Muscle of back (tissue), 13 donors: ENCODE measurements at places on chromosomes 1 and 21. TPM values are rescaled to one million over a fixed set of nuclear protein-coding genes. Genes with fewer than 3 reads are reported as not detected.

- DNase-seq: no peak
Measured at GRCh38 chr1:156368889-156369684, at the start of gene RHBG. RHBG (plus strand) TSS chr1:156369211; CDS start chr1:156369250, 39 bp downstream.

DNA sequence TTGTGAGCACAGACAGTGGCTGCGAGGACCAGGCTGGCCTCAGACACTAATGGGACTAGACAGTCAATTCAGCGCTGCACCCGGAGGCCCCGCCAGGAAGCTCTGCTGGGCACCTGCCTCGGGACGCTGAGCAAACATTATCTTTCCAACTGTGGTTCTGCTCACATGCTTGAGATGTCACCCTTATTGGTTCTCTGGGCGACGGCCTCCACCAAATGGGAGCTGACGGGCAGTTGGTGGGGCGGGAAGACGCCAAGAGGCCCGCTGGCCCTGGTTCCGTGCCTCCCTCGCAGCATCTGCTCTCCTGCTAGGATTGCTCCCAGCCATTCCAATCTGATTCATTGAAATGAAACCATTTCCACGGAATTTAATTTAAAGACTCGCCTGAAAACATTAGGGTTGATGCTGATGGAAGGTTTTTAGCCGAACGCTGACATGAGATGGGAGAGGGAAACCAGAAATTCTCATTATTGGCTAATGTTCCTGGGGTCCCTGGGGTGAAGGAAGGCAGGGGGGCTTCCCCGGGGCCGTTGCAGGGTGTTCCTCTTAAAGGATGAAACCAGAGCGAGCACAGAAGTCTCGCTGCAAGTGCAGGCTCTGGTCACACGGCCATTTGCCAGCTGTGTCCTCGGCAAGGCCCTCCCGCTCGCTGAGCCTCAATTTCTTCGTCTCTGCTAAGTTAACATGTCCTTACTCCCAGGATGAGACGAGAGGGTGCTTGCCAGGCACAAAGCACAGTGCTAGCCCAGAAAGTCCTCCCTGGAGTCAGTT lies 512.2 kb downstream of the NPHP4 start:
- DNase-seq: no peak

DNA sequence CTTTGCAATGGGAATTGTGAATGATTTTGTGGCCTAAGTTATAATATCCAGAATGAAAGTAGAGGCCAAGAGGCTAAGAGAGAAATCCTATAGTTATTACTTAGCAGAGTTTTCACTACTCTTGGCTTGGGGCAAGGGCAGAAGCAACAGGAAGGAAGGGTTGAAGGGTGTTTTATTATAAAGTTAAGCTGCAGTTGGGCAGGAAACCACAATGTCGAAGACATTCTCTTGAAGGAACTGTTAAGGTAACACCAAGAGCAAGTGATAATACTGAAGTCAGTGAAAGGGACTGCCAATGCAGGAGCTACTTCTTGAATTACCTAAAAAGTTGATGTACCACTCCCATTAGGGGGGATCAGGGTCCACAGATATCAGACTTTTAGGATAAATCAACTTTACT lies 8.3 kb downstream of the XCL2 start:
- DNase-seq: no peak

Gene MAP1LC3C
- 10.2 TPM for polyA plus RNA-seq

Gene CHODL
- 80.4 TPM for polyA plus RNA-seq

DNA sequence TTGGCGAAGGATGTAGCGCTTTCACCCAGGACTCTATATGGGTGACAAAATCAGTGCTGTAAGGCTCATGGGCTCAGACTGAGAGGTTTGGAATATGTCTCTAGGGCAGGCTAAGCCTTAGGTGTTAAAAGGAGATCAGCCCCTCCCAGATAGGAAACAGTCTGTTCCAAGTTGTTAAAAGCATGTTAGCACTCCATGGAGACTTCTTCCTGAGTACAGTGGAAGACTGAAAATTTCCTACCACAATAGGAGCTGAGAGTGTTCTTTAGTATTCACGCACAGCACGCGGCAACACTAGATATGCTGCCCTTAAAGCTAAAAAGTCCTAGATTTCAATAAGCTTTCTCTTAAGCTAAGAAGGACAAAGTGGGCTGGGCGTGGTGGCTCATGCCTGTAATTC lies 122.1 kb downstream of the TRABD2B start:
- DNase-seq: no peak

Gene SFN
- 29.3 TPM for polyA plus RNA-seq
